ENCODE measurements at places on chromosomes 12 and 14.

DNA sequence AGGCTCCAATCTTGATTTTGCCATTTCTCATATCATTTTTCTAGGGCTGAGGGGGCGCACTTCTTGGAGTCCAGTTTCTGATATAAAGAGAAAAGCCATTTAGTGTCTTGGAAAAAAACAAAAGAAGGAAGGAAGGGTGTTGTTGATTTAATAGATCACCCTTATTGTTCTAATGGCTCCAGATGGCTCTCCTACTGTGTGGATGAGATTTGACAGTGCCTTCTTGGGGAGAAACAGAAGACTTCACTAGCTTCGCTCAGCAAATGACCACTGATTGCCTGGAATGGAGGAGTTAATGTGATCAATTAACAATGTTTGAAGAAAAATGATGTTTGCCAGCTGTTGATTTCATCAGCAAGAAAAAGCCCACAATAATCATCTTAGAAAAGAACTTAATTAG, 216.2 kb downstream of the APAF1 start:
- DNase-seq, result no peak

- no peak for DNase-seq
These were observed 17.4 kb downstream of the OTOGL start for GRCh38 chr12:80116735-80117134.

DNA sequence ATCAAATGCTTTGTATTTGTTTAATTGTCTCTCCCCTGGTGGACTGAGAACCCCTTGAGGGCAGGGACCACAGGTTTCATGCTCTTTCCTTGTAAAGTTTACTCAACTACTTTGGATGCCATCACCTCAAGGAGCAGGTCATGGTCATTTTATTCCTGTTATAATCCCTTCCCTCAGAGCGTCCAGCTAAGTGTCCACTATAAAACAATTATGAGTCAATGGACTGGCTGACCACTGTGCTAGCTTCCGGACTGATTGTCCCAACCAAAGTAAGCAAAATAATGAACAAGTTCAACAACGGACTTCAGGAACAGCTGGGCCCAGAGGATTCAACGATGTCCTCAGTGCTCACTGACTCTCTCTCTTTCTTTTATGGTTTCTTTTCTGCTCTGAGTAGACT, 18.2 kb downstream of the AK7 start:
- no peak for DNase-seq

GRCh38 chr14:84688297-84689025, 841.5 kb upstream of the FLRT2 start:
- no peak for DNase-seq

DNA sequence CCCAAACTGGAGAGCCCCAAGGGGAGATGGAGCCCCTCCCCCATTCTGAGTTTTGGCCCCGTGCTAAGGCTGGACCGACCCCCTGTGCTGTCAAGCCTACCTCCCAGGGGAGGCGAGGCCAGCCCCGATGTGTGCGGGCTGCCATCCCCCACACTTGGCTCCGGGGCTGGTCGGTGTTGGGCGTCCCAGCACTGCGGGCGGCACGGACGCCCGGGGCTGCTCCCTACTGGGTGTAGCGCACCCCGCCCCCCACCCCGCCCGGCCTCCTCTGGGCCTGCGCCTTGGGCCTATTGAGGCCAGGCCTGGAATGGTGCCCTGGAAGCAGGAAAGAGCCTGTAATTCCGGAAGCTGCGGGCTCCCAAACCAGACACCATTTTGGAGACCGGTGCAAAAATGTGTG, 2.6 kb downstream of the DCAF4 start:
- no peak for DNase-seq

DNA sequence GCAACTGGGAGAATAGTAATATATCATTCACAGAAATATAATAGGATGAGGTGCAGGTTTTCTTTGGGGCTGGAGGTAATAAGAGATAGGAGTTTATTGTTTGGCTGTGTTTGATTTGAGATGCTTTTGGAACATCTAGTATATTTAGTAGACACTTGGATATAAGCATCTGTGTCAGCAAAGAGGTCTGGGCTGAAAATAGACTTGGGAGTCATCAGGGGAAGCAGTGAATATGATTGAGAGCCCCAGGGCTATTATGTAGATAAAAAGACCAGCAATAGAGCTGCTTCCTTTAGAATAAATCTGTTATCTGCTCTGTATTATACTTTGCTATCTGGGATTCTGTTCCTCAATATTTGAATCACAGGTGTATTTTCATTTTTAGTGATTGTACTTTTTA, 36.6 kb downstream of the SPATA7 start:
- DNase-seq, result no peak

DNA sequence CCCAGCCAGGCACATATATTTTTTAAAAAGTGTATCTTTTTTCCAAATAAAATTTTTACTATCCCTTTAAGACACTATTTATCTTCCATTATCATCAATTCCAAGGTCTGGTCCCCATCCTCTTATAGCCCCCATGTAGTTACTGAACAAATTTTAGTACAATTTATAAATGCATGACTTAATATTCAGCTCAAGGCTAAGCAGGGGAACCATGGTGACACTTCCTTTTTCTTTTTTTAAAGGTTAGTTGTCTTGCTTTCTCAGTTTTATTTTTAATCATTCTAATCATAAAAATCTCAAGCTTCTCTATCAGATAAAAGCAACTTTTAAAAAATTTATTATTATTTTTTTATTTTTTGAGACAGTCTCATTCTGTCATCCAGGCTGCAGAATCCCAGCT, 92.3 kb downstream of the TRAFD1 start:
- DNase-seq, result no peak

DNA sequence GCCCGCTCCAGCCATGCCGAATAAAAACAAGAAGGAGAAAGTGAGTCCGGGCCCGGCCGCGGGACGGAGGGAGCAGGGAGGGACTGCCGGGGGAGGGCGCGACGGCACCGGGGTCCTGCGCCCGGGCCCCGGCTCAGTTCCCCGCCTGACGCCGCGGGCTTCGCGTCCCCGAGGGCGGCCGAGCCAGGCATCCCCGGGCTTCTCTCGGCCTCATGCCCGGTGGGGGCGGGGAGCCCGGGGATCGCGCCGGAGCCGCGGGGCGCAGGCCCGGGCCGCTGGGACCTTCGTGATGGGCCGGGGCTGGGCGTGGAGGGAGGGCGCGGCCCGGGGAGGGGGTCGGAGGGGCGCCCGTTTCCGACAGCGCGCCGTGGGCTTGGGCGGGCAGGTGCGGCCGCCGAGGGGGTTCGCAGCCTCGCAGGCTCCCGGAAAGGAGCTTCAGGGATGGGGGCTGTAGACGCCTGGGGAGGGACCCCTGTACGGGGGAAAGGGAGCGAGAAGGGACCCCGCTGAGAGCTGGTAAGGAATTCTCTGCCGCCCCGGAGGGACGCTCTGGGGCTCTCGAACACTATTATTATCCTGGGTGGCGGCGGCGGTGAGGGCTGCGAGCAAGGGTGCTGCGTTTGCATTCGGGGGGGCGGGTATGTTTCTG, 496 bp downstream of the PPP2R5C start:
- DNase-seq, result peak; percentile 16

- no peak for DNase-seq
These were observed 32.4 kb downstream of the PITPNM2 start for GRCh38 chr12:123118497-123118896.

- DNase-seq, result no peak
These were observed 77.3 kb downstream of the DAAM1 start for GRCh38 chr14:59265808-59266207.

- no peak for DNase-seq
These were observed 326.2 kb upstream of the RGS6 start for GRCh38 chr14:71606064-71606463.

DNA sequence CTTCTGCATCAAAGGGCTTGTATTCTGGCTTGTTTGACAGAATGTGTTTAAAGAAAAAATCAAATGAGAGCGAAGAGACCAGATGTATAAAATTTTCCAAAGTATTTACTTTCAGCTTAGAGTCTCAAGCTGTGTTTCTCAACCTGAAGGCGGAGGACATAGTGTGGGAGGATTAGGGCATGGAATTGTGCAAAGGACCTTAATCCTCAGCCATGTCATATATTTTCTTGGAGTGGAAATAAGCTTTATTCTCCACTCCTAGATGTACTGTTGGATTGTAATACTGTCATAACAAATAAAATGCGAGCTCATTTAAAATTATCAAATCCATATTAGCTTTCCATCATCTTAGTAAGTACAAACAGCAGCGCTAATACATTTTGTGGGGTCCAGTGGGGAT, 154.0 kb downstream of the PAH start:
- DNase-seq, result peak; percentile 54

DNA sequence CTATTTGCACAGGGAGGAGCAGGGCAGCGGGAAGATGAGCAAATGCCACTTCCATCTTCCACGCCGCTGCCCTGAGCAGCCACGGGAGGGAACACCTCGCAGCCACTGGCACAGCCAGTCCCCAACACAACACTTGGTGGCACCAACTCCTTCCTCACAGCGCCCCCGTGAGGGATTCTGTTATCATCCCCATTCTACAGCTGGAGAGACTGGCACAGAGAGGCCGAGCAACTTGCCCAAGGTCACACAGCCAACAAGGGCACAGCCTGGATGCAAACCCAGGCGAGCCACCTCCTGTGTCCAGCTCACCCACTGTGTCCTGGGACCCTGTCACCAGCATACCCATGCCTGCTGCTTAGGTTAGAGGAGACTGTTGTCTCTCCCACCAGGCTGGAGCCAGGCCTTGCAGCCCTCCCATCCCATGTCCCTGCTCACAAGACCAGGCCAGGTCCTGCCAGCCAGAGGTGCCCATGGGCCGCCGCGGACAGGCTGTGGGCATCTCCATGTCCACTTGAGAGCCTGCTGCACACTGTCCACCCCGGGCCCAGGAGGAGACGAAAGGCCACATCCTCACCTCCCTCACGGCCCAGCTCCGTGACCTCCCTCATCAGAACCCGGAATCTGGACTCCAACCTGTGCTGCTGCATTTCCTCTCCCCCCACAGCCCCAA, 57.0 kb downstream of the NCOR2 start:
- no peak for DNase-seq

- DNase-seq, result no peak
These were observed 12.4 kb upstream of the SNAPC1 start for GRCh38 chr14:61749867-61750266.

DNA sequence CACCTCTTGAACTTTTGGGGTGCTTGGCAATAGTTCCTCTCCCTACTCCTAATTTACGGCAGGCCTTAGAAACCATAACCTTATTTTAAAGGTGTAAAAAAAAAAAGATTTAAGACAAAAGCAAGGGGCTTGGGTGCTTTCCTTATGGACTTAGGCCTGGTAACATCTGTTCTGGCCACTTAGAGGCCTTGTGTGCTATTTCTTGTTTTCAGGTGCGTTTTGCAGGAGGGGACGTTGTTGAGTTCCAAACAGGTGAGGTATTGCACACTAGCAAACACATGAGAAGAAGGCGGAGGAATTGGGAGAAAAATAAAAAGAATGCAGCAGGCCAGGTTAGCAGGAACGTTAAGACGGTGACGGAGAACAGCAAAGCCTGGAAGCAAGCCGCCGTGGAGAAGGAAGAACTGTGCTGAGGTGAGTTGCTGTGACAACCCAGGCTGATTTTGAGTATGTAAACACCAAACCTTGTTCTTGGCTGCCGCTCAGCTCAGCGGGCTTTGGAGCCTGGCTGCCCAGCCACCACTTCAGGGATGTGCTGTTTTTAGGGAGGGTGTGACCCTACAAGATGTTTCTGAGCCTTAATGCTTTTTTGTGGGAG, 17.3 kb downstream of the EMG1 start:
- DNase-seq, result no peak

GRCh38 chr12:24649634-24650033, 299.3 kb downstream of the BCAT1 start:
- DNase-seq, result no peak

- DNase-seq, result no peak
These were observed 1934.2 kb upstream of the SEL1L start for GRCh38 chr14:83467811-83468210.

DNA sequence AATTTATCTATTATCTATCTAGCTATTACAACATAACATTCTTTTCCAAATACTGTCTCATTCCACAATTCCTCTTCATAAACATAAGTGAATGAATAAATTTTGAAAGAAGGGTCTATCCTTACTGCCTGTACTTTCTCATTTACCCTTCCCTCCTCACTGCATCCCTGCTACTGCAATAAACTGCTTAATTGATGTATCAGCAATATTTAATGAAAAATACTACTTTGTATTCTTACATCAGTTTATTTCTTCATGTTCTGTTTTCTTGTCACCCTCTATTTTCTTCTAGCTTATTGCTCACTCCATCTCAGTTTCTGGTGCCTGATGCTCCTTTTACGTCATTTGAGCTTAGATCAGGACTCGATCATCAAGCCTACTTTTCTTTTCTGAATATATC, 695.7 kb upstream of the ATXN7L3B start:
- no peak for DNase-seq

DNA sequence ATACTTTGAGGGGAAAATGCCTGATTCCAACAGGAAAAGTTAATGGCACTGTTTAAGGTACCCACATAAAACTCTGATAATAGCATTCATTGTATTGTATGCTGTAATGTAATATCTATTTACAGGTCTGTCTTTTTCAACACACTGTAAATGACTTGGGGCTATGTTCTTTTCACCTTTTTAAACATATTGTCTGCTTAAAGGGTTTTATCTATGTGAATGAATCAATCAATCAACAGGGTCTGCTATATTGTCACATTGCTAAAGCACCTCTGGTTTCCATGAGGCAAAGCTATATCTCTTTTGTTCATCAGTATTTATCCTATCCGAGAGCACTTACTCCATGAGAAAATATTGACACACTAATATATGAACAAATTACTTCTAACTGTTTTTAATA, 288.0 kb downstream of the SLC6A15 start:
- no peak for DNase-seq

DNA sequence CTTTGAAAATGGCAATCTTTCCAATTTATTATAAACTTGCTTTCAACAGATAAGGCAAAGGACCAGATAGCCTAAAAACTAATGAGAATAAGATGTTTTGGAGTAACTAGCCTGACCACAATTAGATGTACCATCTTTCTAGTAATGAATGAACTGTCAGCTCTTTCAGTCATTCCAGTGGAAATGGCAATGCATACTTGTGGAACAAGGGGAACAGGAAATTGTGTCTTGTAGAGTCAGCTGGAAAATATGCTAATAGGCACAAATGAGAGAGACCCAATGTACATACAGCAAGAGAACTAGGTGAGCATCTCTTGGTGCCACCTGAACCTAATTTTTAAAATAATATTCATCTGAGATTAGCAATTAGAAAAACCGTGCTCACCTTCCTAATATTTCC, 76.1 kb upstream of the GPHB5 start:
- DNase-seq, result no peak

DNA sequence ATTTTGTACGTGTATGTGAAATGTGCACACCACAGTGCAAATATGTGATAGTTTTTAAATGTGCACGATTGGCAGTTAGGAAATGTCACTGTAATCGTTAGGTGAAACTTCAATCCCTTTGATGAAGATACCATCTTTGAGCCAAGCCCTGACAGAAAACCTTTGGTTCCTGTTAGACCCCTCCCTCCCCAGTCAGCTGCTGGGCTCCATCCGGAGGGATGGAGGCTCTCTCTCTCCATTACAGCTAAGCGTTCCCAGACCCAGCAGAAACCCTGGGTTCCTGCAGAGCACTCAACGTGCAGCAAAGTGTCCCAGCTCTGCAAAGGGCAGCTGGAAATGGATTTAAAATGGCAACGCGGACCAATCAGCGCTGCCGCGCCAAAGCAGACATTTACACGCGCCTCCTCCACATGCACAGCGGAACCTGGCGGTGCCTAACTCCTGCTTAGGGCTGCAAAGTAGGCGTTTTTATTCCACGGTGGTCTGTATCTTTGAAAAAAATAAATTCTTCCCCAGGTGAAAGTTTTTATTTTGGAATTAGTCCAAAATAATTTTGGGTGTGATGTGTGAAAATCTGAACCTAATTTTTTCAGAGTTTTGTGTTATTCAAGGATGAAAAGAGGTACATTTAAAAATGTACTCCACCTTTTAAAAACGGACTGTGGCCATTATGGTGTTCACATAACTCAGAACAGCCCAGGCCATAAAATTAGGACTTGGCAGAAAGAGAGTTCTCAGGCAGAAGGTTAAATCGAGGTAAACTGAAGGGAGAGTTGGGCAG, 1.4 kb upstream of the HMGA2 start:
- peak; percentile 79 for DNase-seq

Data from WERI-Rb-1 (cell line).